Smooth muscle cell of the pulmonary artery (primary cell): ENCODE measurements at places on chromosomes 3 and 15. TPM values are rescaled to one million over a fixed set of nuclear protein-coding genes. Genes with fewer than 3 reads are reported as not detected.

The CORO2B gene
- 24.6 and 32.9 TPM in 2 replicates for total RNA-seq

The PLCL2 gene
- 5.7 and 8.5 TPM in 2 replicates for total RNA-seq

The AADACL2 gene
- not detected in 2 replicates for total RNA-seq

The KIF23 gene
- total RNA-seq = 8.6 and 12.8 TPM in 2 replicates

The GRM2 gene
- total RNA-seq = 0.07 and 0.20 TPM in 2 replicates

The CLN6 gene
- 7.5 and 12.1 TPM in 2 replicates for total RNA-seq

The CCDC13 gene
- total RNA-seq = 0.26 and 0.36 TPM in 2 replicates
